ENCODE measurements at places on chromosomes 13 and 19.

GRCh38 chr13:113220141-113220598, 10.8 kb downstream of the CUL4A start:
- DNase-seq, result peak; percentile 42

- no peak for DNase-seq
Measured at GRCh38 chr13:83178008-83178407, 704.3 kb downstream of the SLITRK1 start.

GRCh38 chr13:92575777-92576176, 650.8 kb upstream of the GPC6 start:
- peak; percentile 8 for DNase-seq

DNA sequence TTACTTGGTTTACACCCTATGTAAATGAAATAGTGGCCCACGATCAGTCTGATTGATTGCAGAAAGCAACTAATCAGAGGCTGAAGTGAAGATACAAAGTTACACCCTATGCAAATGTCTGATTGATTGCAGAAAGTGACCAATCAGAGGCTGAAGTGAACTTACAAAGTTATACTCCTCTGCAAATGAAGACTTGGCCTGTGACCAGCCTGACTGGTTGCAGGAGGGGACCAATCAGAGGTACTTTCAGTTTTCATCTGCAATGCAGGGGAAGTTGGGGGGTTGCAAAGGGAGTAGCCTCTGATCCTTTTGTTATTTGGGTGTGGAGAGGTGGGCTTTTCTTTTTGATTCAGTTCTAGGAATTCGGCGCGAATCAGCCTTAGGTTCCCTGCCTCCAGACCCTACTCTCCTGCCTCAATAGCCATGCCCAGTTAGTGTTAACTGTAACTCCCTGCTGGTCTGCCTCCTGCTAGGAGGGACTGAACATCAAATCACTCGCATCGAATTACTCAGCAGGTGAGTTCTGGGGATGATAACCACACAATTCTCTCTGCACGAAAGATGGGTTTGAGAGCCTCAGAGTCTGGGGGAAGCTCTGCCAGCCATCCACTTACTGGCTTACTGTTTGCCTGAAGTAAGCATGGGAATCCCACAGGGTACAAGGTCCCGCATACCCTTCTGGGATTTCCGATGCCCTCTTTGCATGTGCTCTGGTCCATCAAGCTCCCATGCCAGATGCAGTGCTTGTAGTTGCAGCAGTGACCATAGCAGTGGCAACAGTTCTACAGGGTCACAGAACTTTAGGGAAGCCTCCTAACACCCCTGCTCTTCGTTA, 7.5 kb downstream of the ARL11 start:
- no peak for DNase-seq

DNA sequence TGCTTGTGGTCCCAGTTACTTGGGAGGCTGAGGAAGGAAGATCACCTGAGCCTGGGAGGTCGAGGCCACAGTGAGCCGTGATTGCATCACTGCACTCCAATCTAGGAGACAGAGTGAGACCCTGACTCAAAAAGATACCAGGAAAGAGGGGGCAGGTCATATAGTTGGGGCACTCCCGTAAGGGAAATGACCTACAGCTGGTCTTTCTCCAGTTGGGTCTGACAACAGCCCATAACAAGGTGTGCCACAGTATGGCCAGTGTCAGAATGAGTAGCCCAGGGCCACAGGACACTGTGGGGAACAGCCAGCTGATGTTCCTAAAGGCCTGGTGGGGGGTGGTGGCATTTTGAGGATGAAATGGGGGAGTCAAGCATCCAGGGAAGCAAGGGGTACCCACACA, 10.8 kb downstream of the DNMT1 start:
- DNase-seq, result no peak
